ENCODE measurements at places on chromosomes 1 and 21.

- no peak for DNase-seq
Measured at GRCh38 chr21:32772281-32773047, 909 bp upstream of the PAXBP1 start.

DNA sequence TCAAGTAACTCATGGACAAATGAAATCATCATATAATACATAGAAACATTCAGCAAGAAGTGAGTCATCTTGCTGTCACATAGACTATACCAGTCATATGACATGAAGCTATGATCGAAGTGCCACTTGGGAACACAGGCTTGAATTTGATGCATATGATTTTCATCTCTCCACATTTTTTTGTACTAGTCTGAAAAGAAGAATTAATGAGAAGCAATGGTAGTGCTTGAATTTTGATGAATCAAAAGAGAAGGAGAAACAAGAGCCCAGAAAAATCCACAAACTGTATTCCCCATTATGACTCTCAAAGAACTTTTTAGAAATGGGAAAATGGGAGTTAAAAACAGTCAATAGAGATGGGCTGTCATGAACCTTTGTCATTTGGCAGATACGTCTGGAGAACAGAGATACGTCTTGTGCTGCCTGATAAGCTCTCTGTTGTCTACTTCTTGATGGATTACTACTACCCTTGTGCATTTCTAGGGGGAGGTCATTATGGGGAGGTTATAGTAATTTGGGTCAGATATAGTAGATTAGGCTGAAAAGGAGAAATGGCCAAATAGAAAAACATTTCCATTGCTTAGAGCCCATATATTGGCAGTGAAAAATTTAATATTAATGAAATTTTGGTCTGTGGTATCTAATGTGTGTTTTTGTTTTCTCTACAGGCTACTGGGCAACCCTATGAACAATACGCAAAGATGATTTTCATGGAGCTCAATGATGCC is 8.0 kb upstream of the LEPR start:
- DNase-seq: no peak

DNA sequence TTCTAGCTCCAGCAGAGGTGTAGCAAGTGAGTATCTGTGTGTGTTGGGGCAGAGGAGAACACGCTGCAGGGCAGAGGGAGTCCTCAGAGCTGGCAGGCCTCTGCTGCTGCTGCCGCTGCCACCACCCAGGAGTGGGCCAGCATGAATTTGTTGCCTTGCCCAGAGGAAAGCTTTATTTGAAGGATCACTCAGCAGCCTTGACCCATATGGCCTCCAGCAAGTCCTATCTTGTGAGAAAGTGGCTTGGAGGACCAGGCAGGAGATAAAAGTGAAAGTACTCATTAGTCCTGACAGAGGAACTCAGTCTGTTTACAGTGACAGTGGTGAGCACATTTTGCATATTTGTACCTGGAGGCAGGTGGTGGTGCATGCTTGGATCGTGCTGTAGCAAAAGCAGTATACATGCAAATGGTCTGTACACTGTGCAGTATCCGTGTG is 3.1 kb downstream of the TRAF5 start:
- no peak for DNase-seq

GRCh38 chr1:193524616-193525015 is 338.2 kb upstream of the B3GALT2 start:
- DNase-seq: no peak

GRCh38 chr1:193111641-193112090 is 6.5 kb upstream of the GLRX2 start:
- no peak for DNase-seq

DNA sequence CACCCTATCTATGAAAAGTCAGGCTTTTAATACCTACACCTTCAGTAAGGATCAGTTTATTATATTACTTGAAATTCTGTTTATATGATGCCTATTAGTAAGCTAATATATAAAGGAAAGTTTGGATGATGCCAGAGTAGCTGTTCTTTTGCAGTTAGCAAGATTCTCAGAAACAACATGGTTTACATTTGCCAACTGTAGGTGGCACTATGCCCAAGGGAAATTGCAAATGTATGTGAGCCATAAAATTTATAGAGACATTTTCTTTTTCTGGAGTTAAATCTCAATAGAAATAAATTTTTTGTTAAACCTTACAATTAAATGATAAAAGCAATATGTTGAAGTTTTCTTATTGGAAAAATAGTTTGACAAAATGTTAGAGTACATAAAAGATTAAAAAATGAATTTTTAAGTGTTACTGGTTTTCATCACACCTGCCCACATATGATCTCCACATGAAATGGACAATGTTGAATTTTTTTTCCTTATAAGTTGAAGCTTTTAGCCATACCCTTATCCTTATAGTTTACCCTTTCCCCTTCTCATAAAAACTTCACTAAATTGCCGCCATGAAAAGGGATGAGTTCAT is 32.1 kb upstream of the EPHX4 start:
- no peak for DNase-seq

DNA sequence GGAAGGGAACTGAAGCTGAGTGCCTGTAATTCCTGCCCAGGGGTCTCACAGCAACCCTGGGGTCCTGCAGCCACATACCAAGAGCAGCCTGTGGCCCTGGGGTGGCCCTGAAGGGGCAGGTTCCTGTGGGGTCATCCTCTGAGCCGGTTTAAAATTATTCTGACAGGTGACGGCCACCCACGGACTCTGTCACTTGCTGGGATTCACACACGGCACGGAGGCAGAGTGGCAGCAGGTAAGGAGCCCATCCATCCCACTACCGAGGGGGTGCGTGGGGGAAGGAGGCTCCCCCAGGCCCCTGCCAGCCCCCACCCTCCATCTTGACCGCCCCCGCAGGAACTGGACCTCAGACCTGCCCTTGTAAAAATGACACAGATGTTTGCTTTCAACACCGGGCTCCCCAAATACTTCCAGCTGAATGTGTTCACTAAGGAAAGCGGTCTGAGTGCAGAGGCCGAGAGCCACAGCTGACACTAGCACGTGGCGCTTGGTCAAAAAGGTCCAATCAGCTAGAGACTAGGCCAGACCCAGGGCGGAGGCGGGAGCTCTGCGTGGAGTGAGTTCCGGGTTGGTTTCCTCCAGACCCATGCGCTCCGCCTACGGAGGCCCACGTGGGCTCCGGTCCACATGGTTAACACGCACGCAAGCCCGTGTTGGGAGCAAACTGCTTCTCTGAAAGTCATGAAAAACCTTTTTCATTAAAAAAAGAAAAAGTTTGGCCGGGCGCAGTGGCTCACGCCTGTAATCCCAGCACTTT is 10.0 kb downstream of the YBEY start:
- no peak for DNase-seq

- DNase-seq: no peak
Measured at GRCh38 chr1:52059321-52059720, 3.2 kb downstream of the BTF3L4 start.

- DNase-seq: no peak
Measured at GRCh38 chr1:77382366-77382765, 100.5 kb downstream of the AK5 start.

DNA sequence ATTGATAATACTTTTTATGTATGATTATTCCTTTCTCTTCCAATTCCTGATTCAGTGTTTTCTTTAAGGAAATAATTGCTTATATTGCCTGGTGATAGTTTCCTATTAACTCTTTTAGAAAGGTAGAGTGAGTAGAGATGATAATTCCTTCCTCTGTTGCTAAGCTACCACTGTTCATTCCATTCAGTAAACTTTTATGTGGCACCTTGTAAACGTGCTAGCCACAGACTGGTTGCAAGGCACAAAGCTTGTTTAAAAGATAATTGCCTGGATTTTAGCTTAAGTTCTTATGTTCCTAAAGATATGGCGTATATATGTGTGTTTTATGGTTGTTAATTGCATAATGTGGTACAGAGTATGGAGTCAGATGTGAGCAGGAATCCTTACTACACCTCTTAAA is 3.2 kb downstream of the ZFYVE9 start:
- no peak for DNase-seq

DNA sequence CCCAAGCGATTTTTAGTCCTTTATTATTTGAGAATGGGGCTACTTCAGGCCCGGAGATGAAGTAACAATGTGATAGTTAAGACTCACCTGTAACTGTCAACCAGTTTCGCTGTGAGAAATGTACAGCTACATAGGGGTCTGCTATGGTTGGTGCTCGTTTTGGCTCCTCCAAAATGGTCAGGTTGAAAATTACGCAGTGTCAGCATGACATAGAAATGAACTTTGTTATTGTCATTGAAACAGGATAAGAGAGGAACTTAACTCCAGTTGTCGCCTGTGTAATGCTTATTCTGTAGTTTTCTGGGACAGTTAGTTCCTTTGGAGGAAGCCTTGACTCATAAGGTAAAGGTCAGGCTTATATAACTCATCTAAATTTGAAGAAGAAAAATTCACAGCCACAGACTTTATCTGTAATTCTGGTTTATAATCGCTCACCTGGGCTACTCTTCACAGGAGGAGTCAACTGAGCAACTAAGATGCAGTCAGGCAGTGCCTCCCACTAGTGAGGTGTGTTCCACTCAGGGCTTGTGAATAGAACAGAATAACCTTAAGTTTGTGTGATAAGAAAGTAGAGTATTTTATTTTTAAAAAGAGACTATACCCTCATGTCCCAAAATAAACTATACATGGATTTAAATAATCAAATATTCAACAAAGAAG is 130.9 kb downstream of the CD247 start:
- no peak for DNase-seq

- no peak for DNase-seq
Measured at GRCh38 chr21:46113497-46114176, 15.7 kb downstream of the COL6A2 start.

DNA sequence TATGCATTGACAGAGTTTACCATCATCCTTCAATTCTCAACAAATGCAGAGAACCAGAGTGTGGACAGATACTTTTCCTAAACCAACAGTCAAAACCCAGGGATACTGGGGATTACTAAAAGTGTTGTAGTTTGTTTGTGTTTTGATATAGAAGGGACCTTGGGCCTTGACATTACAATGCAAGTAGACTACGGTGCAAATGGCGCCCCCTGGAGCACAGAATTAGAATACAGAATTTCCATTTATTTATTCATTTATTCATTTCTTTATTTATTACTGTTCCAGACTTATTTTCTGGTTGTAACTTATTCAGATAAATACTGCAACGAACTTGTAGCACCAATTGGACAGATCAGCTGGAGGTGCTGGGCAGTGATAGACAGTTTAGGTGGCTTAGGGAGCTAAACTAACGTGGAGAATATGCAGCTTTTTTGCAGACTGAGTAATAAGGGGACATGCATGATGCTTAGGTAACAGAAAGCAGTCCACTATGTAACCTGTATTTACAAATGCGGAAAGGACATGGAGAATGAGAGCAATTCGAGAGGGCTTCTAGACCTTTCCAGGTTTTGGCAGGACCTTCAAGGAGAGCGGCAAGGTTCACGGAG is 42.6 kb downstream of the KIRREL1 start:
- no peak for DNase-seq

DNA sequence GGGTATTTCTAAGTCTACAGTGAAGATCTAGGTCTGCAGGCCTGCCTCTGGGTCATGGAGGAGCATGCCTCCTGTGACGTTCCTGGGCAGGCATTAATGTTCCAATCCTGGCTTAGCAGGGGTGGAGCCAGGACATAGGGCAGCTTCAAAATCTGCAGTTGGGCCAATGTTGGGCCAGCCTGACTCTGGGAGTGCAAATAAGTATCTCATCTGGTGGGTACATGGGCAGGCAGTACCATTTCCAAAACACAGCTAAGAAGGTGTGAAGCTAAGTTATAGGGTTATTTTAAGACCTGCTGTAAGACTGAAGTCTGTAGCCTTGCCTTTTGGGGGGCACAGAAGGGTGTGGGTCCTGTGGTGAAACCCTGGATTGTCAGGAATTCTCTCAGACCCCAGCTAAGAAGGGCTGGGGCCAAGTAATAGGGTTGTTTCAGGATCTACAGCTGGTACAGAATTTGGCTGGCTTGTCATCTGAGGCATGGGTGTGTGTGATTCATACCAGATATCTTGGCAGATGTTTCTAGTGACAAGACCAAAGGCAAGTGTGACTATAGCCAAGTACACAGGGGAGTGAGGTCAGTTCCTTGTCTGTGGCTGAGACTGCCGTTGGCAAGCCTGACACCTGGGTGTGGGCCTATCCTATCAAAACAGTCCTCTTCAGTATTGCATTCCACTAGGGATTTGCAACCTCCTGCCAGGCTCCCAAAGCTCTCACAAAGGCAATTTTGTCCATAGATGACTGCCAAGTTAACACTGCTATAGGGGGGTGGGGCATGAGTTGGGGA is 468.7 kb upstream of the B3GALT2 start:
- no peak for DNase-seq
